ENCODE measurements at places on chromosomes 7 and 10.

GRCh38 chr7:41189866-41190265, 513.0 kb downstream of the INHBA start:
- DNase-seq: no peak

- peak; percentile 88 for DNase-seq
These were observed 33.3 kb upstream of the KDM7A start for GRCh38 chr7:140209866-140210609.

DNA sequence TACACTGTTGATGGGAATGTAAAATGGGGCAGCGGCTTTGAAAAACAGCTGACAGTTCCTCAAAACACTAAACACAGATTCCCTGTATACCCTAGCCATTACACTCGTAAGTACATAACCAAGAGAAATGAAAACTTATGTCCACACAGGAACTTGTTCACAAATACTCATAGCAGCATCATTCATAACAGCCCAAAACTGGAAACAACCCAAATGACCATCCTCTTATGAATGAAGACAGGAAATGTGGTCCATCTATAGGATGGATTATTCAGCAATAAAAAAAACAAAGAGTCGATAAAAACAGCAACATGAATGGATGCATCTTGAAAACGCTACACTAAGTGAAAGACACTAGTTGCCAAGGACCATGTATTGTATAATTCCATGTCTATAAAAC, 23.7 kb downstream of the NMT2 start:
- DNase-seq: no peak

DNA sequence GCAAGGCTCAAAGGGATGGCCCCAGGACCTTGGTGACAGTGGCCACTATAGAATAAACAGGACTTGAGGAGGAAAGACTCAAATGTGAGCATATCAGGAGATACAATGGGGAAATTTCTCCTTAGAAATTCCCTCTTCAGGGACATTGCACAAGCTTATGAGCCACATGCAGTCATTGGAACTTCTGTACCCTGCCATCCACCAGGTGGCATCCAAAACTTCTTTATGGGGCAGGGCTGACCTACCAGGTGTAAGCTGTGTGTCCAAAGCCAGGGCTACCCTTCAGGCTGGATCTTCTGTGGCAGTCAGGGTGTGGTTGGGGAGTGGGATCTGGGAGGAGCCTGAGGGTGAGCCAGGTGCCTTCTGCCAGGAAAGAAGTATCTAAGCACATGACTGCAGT, 36.6 kb upstream of the LRRC18 start:
- DNase-seq: peak; percentile 32

- peak; percentile 83 for DNase-seq
These were observed 12.1 kb upstream of the SNX13 start for GRCh38 chr7:17952387-17952786.

- no peak for DNase-seq
These were observed 32.3 kb upstream of the DNAJB12 start for GRCh38 chr10:72386916-72387586.

- no peak for DNase-seq
These were observed 25.3 kb upstream of the NUDCD3 start for GRCh38 chr7:44515590-44516268.

- no peak for DNase-seq
These were observed 29.0 kb downstream of the DHTKD1 start for GRCh38 chr10:12097791-12098190.

- no peak for DNase-seq
These were observed 14.1 kb downstream of the SH2B2 start for GRCh38 chr7:102300643-102301221.

DNA sequence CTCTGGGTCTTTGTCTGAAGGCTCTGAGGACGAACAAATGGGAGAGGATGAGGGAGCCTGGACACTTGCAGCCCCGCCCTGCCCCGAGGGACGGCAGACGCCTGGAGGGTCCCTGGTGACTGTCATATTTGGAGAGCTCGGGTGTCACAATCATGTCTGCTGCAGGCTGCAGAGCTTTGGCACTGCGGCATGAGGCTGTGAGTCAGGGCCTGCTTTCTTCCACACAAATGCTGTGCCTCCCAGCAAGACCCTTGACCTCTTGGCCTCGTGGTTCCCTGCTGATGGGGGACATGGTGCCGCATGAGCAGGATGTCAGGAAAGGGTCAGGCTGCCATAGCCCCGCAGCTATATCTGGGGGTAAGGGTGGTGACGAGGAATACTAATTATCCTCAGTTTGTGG, 64.9 kb upstream of the PPIF start:
- no peak for DNase-seq

GRCh38 chr7:142792129-142792528, 21.4 kb downstream of the PRSS2 start:
- no peak for DNase-seq

DNA sequence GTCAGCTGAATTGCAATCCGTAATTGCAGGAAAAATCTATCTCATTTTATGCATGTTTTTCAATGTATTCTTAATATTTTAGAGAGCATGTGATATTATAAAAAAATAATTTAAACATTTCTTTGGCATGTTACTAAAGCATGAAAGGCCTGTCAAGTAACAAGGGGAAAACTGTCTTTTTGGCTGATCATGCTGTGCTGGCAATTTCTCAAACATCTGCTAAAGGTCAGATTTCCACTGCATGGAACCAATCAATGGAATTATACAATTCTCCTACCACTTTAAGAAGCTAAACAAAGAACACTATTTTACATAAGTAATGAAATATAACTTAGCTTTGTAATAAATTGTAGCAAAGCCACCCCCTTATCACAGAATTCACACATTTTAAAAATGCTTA, 49.4 kb downstream of the JMJD1C start:
- no peak for DNase-seq

GRCh38 chr7:102935450-102936115, 22.8 kb downstream of the LRRC17 start:
- no peak for DNase-seq

DNA sequence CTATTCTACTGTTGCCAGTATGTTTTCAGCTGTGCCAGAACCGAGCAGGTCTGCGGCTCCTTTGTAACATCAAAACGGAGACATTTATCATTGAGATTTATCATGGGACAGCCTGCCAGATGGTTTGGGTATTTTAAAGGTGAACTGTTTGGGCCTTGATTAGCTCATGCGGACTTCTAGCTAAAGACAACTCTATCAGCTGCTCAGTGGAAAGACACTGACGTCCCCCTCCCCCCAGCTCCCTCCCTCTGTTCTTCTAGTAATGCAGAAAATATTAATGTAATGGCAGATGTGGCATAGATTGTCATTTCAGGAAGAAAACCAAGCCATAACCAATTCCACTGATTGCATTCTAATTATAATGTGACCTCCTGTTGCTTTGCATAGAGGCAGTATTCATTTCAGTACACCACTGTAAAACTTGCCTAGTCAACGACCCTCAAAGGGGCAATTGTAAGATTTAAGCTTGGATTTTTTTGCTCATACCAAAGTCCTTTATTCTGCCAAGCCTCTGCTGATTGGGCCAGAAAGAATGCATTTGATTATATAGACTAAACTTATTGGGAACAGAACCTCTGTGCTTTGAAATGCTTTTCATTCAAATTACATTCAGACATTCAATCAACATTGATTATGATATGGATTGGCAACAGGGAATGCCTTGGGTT, 966.8 kb downstream of the LRMDA start:
- DNase-seq: no peak

DNA sequence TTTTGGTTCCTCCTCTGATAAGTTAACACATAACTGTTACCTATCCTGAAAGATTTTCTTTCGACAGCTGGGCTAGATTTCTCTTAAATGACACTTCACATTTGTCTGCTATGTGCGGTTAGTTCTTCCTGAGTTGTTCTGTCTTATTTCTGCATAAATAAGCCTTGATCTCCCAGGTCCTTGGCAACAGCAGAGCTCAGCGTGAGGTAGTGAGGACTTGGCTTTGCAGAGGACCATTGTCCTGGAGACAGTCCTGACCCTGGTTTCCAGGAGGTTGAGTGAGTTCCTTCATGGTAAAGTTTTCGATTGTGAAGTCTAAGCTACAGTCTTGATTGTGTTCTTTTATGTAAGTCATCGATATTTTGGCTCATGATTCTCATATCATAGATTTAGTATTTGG, 23.7 kb downstream of the SND1 start:
- DNase-seq: no peak

GRCh38 chr7:151838861-151839381, 38.0 kb downstream of the PRKAG2 start:
- peak; percentile 79 for DNase-seq

DNA sequence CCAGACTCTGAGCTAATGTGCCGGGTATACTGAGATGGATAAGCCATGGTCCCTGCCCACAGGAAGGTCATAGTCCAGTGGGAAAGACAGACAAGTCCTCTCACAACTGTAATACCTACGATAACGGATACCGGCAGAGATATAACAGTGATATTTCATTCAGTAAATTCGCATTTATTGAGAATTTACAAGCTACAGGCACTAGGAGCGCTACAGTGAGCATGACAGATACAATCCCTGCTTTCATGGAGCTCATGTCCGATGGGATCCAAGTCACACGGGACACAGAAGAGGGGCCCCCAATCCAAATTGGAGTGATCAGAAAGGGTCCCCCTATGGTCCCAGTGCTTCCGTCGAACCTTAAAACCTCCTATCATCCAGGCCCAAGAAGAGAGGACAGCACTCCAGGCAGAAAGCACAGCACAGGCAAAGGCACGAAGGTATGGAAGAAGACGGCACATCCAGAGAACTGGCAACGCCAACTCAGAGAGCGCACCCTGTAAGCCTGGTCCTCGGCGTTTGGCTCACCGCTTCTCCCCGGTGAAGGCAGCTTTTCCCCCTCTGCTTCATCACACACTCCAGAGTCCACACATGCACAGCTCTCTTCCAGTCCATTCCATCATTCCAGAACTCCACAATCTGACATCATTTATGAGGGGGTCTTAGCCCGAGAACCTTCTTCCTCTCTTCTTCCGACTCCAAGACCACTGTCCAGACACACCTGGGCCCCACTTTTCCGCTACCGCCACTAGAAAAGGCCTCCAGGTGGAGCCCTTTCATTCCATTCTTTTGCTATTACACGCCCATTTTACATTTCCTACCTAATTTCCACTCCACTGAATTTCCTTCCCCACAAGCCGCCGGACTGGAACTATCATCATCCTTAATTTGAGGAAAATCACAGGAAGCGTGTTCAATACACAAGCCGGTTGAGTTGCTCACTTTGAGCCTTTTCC, 47.8 kb upstream of the NKX2-3 start:
- no peak for DNase-seq

DNA sequence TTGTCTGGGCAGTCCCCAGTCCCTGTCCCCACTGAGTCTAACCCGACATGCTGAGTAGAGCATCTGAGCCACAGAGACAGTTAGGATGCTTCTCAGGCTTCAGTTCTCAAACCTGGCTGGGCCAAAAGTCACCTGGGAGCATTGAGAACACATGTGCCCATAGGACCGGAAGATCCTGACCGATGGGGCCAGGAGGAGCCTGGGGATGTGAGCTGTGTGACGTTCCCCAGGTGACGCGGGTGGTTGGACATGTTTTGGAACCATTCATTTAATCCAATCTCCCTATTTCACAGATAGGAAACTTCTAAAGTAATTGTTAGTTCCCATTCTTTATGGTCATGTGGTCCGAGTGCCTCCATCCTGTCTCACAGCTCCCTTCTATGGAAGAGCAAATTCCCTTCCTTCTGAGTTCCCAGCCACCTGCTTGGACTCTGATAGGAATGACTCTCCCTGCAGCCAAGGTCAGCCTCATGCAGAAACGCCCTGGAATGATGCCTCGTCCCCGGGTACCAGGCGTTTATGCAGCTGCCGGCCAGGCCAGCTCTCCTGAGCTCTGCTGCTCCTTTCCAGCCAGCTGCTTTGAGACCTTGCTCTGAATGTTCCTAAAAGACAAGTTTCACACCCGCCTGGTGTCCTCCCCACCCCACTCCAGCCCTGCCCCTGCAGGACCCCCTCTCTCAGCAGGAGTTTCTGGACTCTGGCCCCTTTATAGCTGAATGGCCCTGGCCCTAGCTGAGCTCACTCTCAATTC, 166.5 kb upstream of the RHEB start:
- no peak for DNase-seq

DNA sequence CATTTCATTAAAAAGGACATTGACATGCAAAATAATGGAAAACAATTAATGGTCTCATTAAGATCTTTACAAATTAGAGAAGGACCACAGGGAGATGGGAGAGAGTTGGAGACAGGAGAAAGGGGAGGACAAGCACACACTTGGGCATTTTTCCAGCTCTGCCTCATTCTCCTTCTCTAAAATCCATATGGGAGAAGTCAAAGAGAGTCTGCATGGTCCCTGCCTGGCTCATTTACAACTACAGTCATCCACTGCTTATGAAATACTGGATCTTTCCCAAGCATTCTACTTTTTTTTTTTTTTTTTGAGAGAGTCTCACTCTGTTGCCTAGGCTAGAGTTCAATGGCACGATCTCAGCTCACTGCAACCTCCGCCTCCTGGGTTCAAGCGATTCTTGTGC, 518.9 kb upstream of the CELF2 start:
- no peak for DNase-seq

DNA sequence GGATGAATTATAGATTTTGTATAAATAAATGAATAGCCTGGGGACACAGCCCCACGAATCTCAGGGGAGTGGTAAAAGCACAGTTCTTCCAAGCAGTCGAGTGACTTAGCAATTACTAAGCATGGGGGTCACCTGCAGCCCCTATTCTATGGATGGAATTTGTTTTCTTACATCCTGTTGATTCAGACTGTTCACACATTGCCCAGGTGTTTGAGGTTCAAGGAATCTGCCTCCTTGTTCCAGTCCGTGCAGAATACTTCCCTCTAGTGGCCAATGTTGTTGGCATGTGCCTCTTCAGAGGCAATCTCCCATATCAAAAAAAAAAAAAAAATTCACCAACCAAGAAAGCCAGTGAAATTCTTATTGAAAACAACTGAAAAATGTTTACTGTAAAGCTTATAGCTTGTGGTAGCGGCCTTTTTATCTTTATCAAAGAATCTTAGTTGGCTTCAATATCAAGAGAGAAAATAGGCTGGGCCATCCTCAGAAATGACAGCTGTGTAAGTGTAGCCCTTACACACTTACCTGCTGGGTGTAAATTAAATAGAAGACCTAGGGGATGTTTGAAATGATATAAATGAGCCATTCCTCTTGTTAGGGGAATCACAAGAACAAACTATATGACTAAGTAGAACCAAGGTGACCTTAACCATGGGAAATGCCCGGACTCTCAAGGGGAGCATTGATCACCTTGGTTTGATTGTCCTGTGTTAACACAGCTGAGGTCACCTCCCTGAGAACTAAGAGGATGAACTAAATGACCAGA, 7.8 kb downstream of the LIPM start:
- peak; percentile 70 for DNase-seq

DNA sequence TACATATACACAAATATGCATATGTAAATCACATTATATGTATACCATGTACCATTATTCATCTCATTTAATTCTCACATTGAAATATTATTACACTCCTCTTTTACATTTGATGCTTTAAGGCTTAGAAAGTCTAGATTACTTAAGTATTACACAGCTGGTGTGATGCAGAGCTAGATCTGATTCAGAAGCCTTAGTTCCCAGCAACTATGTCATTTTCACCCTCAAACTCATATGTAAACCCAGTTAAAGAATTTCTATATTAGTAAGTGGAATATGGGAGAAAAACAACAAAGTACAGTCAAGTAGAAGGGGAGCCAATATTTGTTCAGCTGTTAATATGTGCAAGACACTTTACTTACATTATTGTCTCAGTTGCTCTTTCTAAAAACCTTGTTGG, 74.3 kb upstream of the CSTF2T start:
- no peak for DNase-seq

Data from activated CD4-positive, alpha-beta T cell treated with anti-CD3 and anti-CD28 coated beads, Interleukin-2, Interleukin-6, amounts not matched to agents 100 ng/mL and 50 ng/mL, durations not matched to agents 16 hours and 8 hours (primary cell).